NCI-H510A treated with DMSO at 0.1 percent for 48 hours (cell line): ENCODE measurements at places on chromosomes 13 and 19.

DNA sequence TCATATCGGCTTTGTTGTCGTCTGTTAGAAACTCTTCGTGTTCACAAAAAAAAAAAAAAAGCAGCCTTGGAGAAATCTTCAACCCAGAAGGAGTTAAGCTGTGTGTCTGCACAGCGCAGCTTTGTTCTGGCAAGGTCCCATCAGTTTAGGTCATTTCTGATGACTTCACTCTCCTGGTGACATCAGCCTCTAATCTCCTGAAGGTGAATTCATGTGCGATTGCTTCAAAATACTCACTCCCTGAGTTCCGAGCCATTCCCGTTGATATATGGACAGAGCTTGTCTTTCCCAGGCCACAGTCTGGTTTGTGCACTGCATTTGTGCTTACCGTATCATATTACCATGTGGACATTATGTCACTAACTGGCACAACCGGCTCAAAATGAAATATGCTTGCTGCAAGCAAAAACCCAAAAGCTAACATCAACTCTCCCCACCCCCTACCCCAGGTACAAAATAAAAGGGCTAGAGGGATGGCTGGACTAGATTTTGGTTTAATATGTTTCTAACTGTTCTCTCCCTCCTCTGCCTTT is 342.4 kb downstream of the KCNRG start:
- DNase-seq: peak; percentile 83

- no peak for DNase-seq
These were observed 22.6 kb upstream of the USP12 start for GRCh38 chr13:27194209-27194608.

GRCh38 chr19:33438987-33439781 is 65.7 kb downstream of the CEBPG start:
- no peak for DNase-seq

GRCh38 chr19:51359294-51359693 is 6.9 kb downstream of the ETFB start:
- DNase-seq: no peak

DNA sequence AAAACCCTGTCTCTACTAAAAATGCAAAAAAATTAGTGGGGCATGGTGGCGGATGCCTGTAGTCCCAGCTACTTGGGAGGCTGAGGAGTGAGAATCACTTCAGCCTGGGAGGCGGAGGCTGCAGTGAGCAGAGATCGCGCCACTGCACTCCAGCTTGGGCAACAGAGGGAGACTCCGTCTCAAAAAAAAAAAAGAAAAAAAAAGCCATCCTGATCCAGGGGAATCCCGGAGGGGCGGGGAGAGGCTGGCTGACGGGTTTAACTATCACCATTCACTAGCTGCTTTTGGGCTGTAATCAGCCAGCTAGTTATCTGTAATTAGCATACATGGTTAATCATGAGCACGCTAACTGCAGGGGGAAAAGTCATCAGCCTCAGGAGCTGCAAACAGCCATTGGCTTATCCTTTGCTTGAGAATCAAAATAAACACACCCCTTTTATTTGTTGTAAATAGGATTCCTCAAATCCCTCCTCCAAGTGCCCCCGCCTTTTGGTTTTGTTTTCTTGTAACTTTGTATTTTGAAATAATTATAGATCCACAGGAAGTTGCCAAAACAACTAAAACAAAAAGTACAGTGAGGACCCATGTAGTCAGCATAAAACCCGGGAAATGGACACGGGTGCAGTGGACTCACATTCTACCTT is 9.6 kb downstream of the FSD1 start:
- DNase-seq: no peak

DNA sequence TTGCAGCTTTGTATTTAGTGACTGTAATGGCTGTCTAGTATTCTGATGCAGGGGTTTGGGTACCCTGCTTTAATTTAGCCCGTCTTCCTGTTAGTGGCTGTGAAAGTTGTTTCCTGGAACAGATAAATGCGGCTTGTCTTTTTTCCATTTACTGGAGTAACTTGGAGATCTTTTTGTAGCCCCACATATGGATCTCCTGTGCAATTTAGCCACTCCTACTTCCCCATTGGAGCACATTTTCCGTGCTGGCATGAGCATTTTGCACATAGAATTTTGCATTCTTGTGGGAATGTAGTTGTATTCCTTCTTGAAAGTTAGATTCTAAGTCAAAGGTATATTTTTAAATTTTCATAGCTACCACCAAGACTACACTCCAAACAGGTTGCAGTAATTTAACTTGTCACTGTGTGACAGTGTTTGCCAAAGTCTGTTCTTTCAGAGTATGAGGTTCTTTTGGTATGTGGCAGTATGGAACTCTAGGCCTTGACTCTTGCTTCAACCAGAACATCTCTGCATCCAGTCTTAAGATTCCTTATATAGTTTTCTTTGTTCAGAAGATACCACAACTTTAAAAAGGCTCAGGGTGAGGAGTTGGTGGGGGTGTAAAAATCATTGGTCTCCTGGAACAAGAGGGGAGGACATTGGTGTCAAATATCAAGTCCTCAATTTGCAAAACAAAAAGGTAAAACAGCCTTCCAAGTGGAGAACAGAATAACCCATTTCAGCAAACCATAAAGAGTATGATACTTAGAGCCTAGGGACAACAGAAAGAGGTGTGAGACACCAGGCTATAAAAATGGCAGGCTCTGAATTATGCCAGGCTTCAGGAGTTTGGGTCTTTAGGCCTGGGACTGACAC is 21.1 kb upstream of the CCDC97 start:
- no peak for DNase-seq

GRCh38 chr19:28427376-28428083 is 785.4 kb downstream of the UQCRFS1 start:
- DNase-seq: no peak

GRCh38 chr13:93984052-93984451 is 495.4 kb downstream of the DCT start:
- DNase-seq: no peak

- no peak for DNase-seq
These were observed 166.4 kb downstream of the DCLK1 start for GRCh38 chr13:35964863-35965180.

GRCh38 chr13:61339054-61339621 is 76.5 kb downstream of the PCDH20 start:
- no peak for DNase-seq

DNA sequence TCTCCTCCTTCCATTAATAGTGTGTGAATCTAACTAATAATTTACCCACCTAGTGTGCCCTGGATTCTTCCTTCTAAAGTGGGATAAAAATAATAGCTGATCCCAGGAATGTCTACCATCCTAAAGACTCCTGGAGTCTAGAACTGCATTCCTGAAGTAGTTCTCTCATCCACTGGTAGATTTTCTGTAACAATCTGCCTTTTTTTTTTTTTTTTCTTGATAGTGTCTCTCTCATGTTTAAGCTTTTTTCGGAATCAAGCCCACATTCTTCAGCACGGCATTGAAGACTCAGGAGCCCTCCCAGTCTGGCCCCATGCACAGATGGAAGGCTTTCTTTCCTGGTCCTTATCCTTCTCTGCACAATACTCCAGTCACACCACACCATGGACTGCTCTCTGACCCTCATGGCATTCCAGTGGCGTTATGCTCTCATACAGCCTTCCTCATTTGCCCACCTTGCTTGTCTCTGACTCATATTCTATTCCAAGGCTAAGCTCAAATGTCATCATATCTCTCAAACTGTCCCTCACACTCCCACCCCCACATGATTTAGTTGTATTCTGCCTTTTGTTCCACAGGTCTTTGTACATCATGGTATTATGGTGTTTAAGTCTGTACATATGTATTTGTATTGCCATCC is 68.7 kb upstream of the FRY start:
- DNase-seq: no peak

DNA sequence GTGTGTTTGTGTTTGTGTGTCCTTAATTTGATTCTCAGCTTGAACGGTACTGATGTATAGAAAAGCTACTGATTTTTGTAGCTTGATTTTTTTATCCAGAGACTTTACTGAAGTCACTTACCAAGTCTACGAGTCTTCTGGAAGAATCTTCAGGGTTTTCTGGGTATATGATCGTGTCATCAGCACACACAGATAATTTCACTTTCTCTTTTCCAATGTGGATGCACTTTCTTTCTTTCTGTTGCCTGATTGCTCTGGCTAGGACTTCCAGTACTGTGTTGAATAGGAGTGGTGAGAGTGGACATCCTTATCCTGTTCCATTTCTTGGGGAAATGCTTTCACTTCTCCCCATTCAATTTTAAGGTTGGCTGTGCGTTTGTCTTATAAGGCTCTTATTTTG is 7.9 kb upstream of the LILRB1 start:
- DNase-seq: no peak
